ENCODE measurements at places on chromosomes 1 and 21. TPM values are rescaled to one million over a fixed set of nuclear protein-coding genes. Genes with fewer than 3 reads are reported as not detected.

DNA sequence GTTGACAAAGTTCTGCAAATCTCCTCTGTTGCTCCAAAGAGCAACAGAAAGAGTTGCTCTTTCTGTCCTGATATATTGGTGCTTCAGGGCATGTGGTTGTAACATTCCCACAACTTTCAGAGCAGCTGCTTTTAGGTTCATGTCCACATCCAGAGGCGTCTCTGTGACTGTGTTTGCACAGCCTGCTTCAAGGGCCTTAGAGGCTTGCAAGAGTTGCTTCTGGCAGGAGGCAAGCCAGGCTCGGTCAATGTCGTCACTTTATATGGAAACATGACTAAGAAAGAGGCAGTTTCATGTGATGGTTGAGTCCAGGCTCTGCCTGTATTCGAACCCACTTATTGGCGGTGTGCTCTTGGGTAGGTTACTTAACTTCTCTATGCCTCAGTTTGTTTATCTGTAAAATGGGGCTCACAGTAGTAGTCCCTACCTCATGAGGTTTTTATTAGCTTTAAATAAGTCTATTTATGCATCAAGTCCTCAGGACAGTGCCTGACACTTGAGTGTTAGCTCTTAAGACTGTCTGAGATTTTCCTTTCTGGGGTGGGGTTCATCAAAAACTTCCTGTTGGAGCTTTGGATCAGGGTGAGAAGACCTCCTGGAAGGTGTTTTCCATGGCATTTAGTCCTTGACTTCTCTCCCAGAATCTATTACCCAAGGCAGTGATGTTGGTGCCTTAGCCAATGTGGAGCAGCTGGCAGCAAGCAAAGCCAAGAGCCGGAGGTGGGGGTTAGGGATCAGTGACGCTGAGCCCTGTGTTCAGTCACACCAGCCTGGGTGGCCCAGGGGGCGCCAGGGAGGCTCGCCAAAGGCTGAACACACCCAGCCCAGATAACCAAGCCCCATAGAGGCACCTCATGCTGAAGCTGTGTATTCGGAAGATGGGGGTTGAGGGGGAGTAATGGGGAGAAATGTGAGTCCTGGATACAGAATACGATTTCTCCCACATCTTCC, 18.9 kb downstream of the LHX4 start:
- no peak for DNase-seq

DNA sequence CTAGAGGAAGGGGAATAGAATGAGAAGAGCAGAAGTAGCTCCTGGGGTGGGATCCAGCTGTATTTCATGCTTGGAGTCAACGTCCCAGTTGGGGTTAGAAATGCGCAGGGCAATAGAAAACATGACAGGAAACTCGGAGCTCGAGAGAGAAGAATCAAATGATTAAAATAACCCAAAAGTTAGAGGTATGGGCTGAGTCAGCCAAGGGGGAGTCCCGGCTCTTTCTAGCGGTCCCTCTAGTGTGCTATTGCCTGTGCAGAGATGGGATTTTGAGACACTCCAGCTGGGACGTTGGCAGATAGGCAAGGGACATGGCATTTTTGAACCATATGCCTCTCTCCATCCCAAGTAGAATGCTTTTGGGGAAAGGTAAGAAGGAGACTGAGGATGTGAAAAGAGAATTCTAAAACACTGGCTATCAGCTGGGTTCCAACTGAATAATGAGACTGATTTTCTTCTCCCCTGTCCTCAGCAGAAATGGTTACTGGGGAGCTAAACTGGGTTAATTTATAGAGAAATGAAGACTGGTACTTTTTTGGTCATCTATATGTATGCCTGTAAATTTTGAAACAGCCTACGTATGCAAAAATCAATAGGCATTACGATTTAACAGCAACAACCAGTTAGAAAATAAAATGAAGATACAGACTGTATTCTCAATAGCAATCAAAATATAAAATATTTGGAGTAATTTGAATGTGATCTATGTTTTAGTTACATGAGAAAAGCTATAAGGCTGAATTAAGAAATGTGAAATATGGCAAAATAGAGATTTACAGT, 7.0 kb upstream of the VPS26C start:
- DNase-seq, result no peak

- no peak for DNase-seq
Measured at GRCh38 chr1:181919542-181919941, 142.0 kb downstream of the ZNF648 start.

GRCh38 chr1:62732331-62732730, 44.1 kb upstream of the DOCK7 start:
- no peak for DNase-seq

- DNase-seq, result no peak
Measured at GRCh38 chr1:76046149-76046548, 28.4 kb upstream of the ST6GALNAC3 start.

GRCh38 chr1:170669107-170669445, 5.1 kb downstream of the PRRX1 start:
- DNase-seq, result no peak

OR10X1 gene
- not detected for total RNA-seq

AADACL4 gene
- total RNA-seq, result not detected

PRDM16 gene
- 0.77 TPM for total RNA-seq

All from activated T-cell treated with anti-CD3 and anti-CD28 coated beads, Interleukin-2, amount 50 U/mL, for 72 hours (primary cell).